ENCODE measurements at places on chromosomes 1 and 21.

- no peak for DNase-seq
These were observed 30.0 kb upstream of the OPRD1 start for GRCh38 chr1:28782011-28782410.

DNA sequence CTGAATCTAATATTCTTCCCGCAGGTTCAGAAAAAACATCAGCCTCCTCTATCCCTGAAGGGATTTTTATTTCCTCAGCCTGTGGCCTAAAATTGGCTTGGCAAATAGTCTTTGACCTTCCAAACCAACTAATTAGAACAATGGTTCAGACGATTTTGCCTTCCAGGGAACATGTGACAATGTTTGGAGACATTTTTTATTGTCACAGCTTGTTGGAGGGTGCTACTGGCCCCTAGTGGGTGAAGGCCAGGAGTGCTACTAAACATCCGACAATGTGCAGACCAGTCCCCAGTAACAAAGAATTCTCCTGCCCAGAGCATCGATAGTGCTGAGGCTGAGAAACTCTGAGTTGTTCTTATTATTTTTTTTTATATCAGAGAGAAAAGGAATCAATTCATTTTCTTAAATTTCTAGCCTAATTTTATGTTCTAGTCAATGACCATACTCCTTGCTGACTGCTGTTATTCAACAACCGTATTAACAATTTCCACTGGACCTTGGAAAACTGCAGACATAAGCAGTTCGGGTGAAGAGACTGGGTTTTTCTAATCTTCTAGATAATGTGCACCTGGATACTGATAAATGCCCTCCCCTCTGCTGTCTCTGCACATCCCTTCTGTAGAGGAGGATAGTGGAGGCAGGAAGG lies 280.7 kb downstream of the LMX1A start:
- peak; percentile 23 for DNase-seq

GRCh38 chr1:201026836-201027235 lies 3.3 kb upstream of the KIF21B start:
- no peak for DNase-seq

DNA sequence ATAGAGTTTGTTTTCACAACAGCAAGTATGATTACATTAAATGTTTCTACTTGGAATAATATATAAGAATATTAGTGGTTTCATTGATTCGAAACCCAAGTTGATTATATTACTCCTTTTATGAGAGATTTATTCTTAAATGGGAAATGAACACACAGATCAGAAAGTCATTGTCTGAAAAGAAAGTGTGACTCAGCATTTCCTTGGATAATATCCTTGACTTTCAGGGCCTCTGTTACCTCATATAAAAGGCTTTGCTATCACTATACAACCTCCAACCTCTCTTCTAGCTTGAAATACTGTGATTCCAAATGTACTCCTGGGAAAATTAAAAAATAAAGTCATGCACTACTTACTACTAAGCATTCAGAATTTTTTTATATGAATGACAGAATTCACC lies 295.3 kb upstream of the LYPLAL1 start:
- peak; percentile 43 for DNase-seq

- DNase-seq = no peak
These were observed 967 bp downstream of the CENPS start for GRCh38 chr1:10431070-10431730.

GRCh38 chr1:203208181-203208580 lies 21.3 kb downstream of the CHIT1 start:
- no peak for DNase-seq

DNA sequence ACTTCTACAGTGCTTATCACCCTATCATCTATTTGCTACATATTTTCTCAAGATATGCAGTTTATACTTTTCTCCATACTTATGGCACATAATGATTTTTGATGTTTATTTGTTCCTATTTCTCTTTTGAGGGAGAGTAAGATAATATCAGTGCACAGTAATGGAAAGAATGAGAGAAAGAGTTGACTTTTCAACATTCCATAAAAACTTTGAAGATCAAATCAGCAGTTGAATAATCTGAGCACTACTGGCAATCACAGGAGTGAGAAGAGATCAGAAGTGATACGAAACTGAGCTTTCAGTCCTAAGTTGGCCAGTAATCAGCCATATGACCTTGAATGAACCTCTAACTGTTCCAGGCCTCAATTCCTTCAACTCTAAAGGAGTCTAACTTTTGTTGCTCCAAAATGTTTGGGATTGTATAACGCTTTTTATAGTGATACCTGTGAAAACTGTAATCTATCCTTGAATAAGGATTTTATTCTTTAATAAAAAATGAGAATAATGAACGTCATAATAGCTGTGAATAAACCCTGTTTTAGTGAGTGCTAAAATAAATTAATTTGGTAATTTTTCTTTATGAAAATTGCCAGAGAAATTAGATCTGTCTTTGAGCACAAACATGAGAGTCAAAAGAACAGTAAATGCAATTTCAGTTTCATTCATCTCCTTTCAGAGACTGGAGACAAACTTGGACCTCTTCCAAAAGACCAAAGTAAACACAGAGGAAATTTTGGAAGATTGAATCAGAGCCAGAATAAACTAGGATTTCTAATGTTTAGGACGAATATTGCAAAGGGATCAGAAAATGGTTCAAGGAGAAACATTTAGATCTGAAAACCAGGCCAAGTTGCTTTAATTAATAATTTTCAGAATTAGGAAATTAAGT lies 309.9 kb downstream of the ADGRL2 start:
- DNase-seq = no peak

DNA sequence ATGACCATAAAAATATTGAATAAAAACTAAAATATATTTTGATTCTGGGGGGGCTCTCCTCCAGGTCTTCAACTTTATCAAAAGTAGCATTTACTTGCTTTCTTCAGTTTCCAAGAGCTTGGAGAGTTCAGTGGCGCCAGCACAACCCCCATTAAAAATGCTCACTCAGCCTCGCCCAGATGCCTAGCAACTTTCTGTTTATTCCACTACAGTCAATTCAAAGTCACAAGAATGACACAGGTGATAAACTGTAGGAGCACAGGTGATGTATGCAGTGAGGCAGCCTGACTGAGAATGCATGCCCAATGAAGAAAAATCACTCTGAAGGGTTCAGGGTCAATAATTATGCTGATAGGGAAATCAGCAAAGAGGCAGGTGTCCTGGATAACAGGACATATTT lies 159.4 kb upstream of the ATP1B1 start:
- no peak for DNase-seq

DNA sequence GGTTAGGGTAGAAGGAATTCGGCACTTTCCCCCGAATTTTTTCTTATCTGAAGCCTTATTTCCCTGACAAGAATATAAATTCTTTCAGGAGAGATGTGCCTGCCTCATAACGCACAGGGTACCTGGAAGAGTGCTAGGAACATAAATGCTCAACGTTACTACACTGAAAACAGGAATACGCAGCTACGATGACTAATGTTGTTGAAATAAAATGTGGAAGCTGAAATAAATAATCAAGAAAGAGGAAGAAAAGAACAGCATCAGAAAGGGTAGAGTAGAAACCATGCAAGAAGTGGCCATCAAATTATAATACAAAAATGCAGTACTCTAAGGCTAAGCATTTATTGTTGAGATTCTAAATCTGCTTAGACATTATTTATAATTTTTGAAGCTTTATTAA lies 33.9 kb downstream of the SLC66A1 start:
- DNase-seq = no peak

- peak; percentile 7 for DNase-seq
These were observed 41.7 kb upstream of the ANGPTL1 start for GRCh38 chr1:178912597-178912996.

- peak; percentile 13 for DNase-seq
These were observed 4.6 kb upstream of the CACYBP start for GRCh38 chr1:174995121-174995520.

GRCh38 chr1:204295671-204296070 lies 64.1 kb downstream of the PLEKHA6 start:
- DNase-seq = peak; percentile 61
